ENCODE measurements at places on chromosomes 2 and 18.

DNA sequence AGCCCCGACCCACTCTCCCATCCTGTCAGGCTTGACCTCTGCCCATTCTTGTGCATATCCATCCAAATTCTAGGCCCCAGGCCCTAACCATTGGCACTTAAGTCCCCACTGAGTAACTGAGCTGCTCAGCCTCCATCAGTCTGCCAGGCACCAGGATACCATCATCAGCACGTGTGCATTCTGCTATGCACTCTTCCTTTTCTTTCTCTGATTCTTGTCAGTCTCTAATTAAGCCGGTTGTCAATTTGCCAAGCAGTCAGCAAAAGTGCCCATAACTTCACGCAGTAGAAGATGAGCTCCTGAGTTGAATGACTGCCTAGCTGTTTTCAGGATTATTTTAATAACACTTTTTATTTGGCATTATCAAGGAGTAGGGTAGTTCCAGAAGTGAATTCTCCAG, 107.2 kb downstream of the FEZ2 start:
- no peak for DNase-seq

DNA sequence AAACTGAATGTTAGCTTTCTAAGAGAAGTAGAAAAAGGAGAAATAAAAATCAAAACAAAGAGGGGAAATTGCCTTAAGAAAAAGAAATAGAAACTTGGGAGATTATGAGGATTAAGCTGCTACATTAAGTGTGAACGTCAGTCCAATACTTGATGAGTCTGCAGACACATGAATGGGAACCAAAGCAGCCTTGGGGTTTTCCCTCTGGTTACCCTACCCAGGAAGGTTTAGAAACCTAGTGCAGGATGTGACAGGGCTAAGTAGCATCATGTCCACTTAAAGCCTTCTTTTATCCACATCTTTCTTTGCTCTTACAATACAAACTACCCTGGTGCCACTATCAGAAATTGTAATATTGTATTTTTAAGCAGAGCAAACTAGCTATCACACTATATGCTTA, 22.3 kb downstream of the SLC35F5 start:
- no peak for DNase-seq

GRCh38 chr2:185526161-185526560, 212.4 kb upstream of the FSIP2 start:
- DNase-seq: no peak

DNA sequence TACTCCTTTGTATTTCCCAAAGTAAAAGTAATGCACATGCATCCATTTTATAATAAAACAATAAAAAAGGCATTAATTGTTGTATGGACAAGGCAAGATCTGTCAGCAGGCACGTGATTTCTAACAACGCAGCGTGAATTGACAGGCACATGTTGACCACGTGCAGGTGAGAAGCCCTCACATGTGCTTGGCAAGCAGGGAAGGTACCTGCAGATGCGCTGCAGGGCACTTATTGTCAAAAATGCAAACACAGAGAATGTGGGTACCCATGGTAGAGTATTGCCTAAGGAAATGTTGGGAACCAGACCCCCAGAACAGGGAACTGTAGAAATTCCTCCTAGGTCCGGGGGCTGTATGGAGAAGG, 515.0 kb upstream of the HS6ST1 start:
- DNase-seq: no peak

- no peak for DNase-seq
Observed at GRCh38 chr2:28802975-28803429, 7.6 kb upstream of the SPDYA start.

GRCh38 chr2:215900843-215901242, 112.5 kb downstream of the MREG start:
- no peak for DNase-seq

Measured in activated T-helper 9 cell treated with anti-CD3 and anti-CD28 coated beads, Interleukin-2, amount 50 U/mL, for 16 hours (primary cell).